ENCODE measurements at places on chromosomes 2 and 18.

- DNase-seq, result no peak
Measured at GRCh38 chr18:55300936-55301531, 287.0 kb downstream of the TCF4 start.

DNA sequence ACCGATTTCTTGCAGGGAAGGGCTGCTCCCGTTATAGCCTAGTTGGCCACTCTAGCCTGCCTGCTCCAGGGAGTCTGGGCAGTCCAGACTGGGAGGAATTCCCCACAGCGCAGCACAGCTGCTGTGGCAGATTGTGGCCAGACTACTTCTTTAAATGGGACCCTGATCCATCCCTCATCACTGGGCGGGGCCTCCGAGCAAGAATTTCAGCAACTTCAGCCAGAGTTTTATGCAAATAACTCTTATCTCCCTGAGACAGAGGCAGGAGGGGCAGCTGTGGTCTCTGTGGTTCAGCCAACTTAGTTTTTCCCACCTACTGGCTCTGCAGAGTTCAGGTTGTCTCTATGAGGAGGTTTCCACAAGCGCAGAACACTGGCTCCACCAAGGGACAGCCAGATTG, 1583.2 kb downstream of the SUCLG1 start:
- DNase-seq, result no peak

- DNase-seq, result no peak
Measured at GRCh38 chr18:41967680-41968079, 12.6 kb downstream of the PIK3C3 start.

DNA sequence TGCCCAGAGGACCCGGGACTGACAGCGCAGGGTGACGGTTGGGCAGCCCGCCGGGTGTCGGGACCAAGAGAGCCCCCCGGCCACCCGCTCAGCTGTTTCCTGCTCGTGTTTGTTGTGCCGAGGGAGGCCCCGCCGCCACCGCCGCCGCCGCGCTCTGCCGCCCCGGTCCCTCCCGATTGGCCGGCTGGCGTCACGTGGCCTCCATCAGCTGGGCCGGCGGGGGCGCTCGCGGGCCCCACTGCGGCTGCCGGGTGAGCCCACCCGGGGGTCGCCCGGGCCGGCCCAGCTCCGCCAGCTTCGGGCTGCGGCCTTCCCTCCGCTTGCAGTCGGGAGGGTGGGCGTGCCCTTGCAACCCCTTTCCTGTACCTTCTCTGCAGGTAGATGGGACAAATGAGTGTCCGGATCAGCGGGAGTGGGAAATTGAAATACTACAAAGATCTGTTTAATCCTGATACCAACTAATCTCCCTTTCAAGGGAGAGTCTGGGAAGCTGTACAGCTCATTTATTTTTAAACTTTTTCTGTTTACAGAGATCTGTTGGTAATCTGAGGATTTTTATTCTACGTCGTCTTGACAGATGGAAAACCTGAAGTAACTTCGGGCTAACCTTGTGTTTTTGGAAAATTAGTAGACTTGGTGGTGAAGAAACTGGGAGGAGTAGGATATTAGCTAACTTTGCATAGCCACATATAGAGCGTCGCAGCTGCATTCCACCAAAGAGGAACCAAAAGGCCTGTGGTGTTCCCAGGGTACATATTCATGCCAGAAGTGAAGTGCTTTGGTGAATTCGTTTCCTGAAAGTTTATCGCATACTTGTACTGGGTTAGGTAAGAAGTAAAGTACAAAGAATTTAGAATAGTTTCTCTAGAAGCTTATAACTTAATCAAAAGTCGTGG, 1.2 kb downstream of the YPEL5 start:
- DNase-seq, result peak; percentile 79

DNA sequence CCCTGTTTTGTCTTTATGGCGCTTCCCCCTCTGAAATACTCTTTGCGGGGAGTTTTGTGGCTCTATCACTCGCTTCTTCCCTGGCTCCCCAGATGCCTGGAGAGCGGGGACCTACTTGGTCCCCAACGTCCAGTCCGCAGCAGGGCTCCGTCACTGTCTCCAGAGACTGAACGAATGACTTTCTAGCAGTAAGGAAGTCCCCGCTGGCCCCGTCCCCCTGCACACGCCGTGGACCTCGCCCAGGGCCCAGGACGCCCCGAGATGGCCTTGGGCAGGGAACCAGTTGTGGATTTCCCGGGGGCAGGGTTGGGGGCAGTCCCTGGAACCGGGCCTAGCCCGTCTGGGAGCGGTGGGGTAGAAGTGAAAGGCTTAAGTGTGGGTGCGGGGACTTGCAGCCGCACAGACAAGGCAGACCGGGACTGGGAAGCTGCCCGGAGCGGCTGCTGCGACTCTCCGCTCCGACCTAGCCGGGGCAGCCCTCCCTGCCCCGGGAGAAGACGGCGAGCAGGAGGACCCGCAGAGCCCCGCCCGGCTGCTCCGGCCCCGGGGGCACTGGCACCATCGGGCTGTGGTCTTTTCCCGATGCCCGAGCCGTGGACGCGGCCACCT, 821 bp upstream of the EPHA4 start:
- no peak for DNase-seq

GRCh38 chr2:143579456-143579855, 450.2 kb downstream of the ARHGAP15 start:
- no peak for DNase-seq

GRCh38 chr2:18268400-18268799, 292.1 kb downstream of the RDH14 start:
- DNase-seq, result no peak
